ENCODE measurements at places on chromosomes 3 and 15.

DNA sequence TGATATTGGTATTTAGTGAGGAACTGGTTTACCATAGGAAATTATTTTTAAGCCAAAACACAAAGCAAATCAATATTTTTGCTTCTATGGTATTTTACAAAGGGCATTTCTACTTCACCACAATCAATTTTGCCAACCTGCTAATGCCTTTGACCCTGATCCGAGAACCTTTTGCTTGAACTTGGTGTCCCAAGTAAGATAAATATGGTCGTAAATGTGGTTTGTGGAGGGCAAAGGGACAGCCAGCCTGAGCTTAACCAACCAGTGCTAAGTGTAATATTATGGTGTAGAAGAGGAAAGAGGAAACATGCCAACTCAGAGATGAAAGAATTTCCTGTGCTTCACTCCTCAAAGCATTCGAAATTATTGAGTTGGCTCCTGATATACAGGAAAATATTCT, 148.4 kb downstream of the C3orf38 start:
- no peak for DNase-seq

- DNase-seq: no peak
Observed at GRCh38 chr3:196555295-196555694, 13.1 kb downstream of the WDR53 start.

DNA sequence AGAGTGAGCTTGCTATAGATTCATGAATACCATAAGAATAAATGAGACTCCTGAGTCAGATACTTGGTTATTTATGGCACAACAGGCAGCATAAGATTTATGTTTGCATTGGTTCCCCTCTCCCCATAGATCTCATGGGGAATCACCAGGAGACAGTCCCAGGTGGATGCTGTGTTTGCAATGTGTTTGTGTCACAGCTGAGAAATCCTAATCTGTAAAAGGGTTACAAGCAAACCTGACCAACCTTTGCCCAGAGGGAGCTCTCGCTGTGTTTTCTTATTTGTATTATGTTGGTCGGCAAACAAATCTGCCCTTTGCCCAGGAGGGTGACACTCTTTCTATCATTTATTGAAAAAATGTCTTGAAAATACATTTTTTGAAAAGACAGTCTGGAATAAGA, 236.2 kb downstream of the ZPLD1 start:
- DNase-seq: no peak

DNA sequence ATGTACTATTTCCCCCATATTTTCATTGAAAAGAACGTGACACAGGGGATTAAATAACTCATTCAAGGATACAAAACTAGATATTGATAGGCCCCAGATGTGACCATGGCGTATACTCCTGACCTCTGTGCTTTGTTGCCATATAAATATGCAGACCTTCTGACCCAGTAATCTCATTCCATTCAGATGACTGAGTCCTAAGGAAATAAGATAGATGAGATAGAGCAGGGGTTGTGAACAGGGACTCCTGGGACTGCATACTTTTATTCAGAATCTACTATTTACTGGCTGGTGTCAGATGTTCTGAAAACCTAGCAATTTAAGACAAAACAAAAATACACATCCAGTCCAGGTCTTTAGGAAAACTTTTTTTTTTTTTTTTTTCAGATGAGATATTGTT, 139.2 kb upstream of the MANF start:
- no peak for DNase-seq

DNA sequence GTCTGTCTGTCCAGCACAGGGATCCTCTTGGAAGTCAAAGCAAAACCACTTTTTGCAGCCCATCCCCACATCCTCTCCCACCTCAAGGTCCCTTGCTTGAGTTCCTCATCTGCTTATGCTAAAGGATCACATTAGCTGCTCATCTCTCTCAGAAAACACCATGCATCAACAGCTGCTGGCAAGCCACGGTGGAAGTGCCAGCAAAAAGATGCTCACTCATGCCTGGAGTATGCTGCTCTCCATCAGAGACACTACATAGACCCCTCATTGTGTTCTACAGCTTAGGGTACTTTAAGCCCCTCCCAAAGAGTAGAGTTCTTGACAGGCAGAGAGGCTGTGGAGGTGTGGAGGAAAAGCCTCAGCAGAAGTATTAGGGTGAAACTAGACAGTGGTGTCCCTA, 94.6 kb upstream of the COL8A1 start:
- no peak for DNase-seq

DNA sequence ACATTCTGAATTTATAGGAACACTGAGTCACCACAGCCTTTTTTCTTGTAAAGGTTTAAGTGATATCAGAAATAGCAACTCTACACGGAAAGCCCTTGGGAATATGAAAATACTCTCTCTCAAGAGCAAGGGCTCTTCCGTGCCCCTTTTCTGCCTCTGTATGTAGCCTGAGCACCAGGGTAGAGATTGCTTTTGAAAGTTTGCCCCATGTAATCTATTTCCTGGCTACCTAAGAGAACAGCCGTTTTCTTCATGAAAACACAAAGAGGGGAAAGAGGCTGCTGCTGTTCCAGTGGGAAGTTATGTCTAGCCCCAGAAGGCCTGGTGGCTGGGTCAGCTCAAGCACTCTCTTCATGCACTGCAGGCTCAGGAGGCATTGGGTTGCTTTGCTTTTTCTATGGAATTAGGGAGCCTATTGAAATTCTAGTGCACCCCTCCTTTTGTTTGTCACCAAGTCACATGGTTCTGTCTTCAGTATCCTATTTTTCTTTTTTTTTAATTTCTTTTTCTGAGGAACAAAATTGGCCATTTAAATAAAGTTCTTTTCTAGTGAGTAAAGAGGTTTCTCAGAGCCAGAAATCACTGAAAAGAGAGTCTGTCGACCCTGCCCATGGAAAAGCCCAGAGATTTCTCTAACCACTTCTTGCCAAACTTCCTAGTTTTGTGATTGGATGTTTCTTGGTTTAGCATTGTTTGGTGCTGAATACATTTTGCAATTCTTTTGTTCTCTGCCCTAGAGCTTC, 39.5 kb downstream of the TIGIT start:
- no peak for DNase-seq

- DNase-seq: no peak
Observed at GRCh38 chr3:197858133-197858532, 67.1 kb downstream of the LRCH3 start.

DNA sequence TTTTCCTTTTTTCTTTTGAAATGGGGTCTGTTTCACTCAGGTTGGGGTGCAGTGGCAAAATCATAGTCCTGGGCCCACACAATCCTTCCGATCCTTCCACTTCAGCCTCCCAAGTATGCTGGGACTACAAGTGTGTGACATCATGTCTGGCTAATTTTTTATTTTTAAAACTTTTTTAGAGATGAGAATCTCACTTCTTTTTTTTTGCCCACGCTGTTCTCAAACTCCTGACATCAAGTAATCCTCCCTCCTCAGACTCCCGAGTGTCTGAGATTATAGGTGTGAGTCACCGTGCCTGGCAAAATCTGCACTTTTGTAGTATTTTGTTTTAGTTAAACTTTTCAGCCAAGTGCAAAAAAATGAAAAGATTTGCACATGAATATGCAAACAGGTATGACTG, 171.0 kb downstream of the FNDC3B start:
- no peak for DNase-seq

GRCh38 chr3:42110631-42111030, 19.5 kb downstream of the TRAK1 start:
- DNase-seq: no peak

DNA sequence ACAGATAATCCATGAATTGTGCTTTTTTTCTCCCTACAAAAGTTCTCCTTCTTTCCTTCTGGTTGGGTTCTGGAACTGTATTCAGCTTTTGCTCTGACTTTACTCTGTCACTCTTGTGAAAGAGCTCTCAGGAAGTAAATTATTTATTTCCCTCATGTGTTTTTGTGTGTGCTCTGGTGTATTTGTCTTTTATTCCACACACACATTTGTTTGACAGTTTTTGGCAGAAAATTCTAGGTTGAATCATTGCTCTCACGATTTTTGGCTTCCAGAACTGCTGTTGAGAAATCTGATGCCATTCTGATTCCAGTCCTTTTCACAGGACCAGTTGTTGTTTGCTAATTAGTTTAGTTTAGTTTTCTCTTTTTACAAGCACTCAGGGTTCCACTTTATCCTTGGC, 172.8 kb downstream of the PLCH1 start:
- DNase-seq: no peak
